H7 (cell line): ENCODE measurements at places on chromosomes 1 and 21.

GRCh38 chr1:14100919-14101318 lies 400.9 kb downstream of the PRDM2 start:
- no peak for DNase-seq

DNA sequence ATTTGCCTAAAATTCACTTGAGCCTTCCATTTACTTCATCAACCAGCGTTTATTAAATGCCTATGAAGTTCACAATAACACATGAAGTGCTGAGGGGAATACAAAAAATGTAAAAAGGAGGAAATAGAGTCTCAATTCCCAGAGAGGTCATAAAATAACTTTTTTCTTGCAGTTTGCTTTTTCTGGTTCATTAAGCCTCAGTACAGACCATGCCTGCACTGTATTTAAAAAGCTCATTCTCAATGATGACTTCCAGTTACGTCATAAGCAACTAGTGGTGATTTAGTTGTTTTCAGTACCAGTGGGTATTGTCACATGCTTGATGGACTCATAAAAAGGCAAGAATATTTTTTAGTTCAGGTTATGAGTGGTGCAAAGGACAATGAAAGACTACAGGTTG lies 160.1 kb upstream of the UBE2U start:
- DNase-seq = no peak

GRCh38 chr1:78577257-78578100 lies 42.8 kb upstream of the IFI44L start:
- no peak for DNase-seq

GRCh38 chr1:231092380-231092779 lies 52.3 kb upstream of the FAM89A start:
- no peak for DNase-seq

DNA sequence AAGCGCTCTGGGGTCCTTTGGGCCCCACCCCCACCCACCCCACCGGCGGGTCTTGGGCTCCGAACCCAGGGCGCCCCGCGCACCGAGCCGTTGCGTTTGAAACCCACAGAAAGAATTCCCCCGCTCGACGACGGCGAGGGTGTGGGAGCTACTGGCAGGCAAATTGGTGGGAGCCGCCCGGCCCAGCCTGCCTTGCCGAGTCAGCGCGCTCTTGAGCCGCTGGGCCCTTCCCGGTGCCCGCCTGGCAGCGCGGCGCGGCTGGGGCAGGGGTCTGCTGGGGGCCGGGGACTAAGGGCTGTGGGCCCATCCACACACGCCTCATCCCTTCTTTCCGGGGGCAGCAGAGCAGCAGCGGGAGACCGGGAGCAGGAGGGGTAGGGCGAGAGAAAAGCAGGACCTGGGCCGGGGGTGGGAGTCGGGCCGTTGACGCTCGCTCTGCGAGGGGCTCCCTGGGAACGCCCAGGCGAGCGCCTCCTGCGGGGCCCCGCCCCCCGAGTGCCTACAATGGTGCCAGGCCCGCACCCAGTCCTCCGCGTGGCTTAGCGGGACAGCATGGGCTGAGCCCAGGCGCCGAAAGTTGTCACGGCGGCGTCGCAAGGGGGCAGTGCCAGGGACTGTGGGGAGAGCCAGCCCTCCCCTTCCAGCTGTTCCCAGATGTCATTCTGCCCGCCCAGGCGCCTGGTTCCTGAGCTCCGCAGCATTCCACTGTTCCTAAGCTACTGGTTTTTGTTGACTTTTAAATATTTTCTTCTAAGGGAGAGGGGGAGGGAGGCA lies at the start of gene C1orf94:
C1orf94 (plus strand) TSS at position 78 of the 774 bp plus-strand sequence. CDS start 883 bp downstream, outside the sequence.
- peak; percentile 85 for DNase-seq

DNA sequence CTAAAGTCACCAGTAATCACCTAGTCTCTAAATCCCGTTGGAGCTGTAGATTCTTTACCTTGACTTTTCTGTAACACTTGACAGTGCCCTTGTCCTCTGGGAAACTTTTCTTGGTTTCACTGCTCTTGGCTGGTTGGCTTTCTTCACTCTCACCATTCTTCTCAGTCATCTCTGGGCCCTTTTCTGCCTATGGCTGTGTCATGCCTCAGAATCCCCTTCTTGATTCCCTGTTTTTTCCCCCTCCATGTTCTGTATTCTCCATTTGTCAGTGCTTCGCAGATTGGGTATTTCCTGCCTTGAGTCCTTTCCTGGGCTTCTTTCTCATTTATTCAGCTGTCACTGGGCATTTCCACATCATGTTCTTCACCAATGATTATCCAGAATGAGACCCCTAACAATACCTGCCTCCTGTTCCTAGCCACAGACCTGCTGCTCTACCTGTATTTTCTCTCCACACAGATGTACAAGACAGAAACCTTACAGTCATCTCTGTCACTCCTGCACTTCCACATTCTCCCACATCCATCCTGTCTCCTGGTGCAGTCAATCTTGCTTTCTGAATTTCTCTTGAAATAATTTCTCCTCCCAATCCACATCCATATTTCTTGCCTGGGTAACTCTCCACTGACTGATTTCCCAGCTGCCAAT lies 14.7 kb downstream of the UCK2 start:
- DNase-seq = no peak

GRCh38 chr1:81004011-81004410 lies 796.7 kb upstream of the ADGRL2 start:
- no peak for DNase-seq

DNA sequence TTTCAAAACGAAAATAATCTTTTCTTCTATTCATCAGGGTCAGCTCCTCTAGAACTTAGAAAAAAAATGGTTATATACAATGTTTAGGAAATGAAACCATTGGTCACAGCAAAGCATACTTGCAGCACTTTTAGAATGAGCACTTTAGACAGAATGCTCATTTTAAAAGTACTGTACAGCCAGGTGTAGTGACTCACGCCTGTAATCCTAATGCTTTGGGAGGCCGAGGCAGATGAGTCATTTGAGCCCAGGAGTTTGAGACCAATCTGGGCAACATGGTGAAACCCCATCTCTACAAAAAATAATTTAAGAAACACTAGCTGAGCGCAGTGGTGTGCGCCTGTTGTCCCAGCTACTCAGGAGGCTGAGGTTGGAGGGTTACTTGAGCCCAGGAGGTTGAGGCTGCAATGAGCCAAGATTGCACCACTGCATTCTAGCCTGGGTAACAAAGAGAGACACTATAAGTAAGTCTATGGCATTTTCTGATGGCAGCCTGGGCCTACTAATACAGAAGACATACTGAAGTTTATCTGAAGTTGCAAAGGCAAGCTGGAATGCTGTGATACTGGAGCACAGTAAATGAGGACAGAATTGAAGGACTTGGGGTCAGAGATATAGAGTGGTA lies 48.9 kb upstream of the ZNF326 start:
- no peak for DNase-seq

DNA sequence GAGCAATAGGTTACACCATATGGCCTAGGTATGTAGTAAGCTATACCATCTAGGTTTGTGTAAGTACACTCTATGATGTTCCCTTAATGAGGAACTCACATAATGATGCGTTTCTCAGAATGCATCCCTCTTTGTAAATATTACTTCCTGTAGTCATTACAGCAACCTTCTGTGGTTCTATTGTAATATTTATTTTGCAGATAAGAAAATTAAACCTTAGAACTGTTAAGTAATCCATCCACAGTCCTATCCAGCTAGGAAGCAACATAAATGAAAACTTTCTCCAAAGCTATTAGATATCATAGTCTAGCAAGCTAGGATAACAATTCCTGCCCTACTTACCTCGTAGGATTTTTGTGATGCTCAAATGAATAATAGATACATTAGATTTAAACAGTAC lies 88.7 kb downstream of the WLS start:
- DNase-seq = no peak

DNA sequence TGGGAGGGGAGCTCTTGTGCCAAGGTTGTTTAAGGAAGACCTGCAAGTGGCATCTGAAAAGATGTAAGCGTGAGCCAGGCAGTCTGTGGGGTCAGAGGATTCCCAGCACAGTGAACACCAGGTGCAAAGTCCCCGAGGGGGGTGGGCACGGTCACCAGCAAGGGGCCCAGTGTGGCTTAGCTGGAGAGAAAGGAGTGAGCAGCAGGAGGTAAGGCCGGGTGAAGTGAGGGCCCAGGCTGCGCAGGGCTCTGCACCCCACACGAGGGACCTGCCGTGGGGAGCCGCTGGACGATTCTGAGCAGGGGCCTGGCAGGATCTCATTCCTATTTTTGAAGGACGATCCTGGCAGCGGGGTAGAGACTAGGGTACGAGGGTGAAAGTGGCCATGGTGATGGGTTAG lies 4.1 kb downstream of the DDOST start:
- no peak for DNase-seq

GRCh38 chr1:94231746-94232145 lies 5.6 kb downstream of the ARHGAP29 start:
- DNase-seq = no peak

- DNase-seq = no peak
Observed at GRCh38 chr1:52157582-52157981, 15.7 kb downstream of the ZFYVE9 start.

DNA sequence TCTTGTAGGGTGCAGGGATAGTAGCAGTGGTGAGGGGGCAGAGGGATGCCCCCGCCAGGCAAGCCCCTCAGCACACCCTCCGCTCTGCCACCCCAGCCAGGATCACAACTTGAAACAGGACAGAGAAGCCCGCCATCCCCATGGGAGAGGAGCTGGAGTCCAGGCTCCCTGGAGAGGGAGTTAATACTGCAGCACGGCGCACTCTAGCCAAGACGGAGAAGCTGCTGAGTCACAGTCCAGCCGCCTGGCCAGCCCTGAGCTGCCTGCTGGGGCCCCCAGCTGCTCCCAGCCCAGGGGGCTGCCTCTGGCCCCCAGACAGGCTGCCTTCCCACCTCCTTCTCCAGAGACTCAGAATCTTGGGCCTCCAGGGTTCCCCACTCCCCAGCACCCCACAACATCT lies 87.2 kb downstream of the SYT2 start:
- DNase-seq = peak; percentile 51

GRCh38 chr1:66999640-67000400 lies 54.1 kb downstream of the SLC35D1 start:
- DNase-seq = no peak

DNA sequence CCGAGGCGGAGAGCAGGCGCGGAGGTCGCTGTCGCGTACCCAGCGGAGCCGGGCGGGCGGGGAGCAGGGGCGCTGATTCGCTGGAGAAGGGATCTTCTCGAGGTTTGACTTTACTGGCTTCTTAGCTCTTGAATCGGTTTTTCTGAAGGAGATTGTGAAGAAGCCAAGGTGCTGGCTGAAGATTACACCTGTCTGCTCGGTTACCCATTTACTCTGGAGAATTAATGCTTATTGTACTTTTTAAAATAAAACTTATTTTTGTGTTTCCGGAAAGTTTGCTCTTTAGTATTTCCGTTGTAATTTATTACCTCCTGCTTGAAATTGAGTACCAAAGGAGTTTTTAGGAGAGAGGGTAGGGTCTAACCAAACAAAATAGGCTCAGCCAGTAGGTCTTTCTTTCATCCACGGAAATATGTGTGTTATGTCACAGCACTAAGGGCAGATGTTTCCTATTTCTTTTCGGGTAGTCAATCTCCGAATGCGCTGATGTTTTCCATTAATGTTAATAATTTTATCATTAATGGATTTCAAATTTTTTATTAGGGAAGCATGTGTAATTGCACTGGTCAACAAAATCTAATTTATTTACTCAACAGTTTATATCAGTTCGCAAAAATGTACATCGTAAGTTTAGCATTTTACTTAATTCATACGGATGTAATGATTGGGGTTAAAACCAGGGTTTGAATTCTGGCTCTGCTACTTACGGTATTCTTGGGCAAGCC lies 510 bp upstream of the GNG5 start:
- DNase-seq = peak; percentile 5

DNA sequence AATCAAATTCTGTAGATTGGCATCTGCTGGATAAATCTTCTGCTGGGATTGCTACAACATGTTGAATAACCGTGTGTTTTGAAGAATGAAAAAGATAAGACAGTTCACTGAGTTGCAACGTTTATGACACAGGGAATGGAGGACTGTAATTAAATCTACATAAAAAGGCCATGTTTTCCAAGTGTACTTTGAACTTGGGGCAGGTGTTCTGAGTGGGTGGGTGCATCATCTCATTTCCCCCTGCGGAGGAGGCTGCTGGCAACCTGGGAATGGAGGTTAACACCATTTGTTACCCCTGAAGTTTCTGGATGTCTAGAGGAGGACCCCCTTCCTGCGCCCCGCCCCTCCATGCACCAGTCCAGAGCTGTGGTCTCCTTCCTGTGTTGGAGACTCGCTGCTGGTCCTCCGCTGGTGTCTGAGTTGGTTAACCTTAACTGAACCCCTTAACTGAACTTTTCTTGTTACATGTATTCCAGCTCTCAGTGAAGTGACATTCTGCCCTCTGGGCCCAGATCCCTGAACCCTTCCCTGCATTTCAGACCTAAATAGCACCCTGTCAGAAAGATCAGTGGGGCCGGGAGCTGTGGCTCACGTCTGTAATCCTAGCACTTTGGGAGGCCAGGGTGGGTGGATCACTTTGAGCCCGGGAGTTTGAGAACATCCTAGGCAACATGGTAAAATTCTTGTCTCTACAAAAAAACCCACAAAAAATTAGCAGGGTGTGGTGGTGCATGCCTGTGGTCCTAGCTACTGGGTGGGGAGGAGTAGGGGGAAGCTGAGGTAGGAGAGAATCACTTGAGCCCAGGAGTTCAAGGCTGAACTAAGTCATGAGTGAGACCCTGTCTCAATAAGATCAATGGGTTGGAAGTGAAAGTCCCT lies 31.8 kb downstream of the UCK2 start:
- DNase-seq = no peak

- peak; percentile 22 for DNase-seq
Observed at GRCh38 chr1:243292117-243292516, 36.3 kb downstream of the SDCCAG8 start.

- DNase-seq = no peak
Observed at GRCh38 chr1:201077116-201077515, 35.1 kb downstream of the CACNA1S start.

DNA sequence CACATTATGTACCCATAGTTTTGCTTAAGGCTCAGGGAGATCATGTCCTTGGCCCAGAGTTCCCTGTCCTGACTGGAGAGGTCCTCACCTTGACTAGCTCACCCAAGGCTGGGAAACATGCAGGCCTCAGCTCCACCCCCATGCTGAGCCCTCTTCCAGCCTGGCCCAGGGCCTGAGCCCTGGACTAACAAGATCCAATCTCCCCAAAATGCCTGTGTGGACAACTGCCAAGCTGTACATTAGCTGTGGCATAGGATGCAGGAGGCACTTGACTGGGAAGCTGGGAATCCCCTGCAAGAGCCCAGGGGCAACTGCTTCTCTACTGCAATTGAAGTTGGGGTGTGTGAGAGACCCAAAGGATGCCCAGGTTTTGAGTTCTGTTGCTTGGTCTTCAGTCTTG lies 2.1 kb downstream of the LINGO4 start:
- DNase-seq = peak; percentile 6

- no peak for DNase-seq
Observed at GRCh38 chr1:89872567-89872966, 51.7 kb downstream of the LRRC8D start.

DNA sequence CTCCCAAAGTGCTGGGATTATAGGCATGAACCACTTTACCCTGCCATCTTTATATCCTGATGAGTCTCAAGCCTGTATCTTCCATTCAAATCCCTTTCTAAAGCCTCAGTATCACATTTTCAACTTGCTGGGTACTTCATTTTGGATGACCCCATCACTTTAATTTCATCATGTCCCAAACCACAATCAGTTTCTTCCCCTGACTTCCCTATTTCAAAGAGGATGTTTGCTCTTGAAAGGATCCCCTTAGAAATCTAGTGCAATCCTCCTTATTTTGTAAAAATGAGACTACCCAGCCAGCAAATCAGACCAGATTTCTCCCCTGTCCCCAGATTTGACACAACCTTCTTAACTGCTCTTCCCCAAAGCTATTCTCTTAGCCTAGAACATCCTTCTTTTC lies 7.0 kb upstream of the TRIT1 start:
- DNase-seq = no peak
